Activated T-cell treated with anti-CD3 and anti-CD28 coated beads, Interleukin-2, amount 50 U/mL, for 72 hours (primary cell): ENCODE measurements at places on chromosomes 2 and 18.

DNA sequence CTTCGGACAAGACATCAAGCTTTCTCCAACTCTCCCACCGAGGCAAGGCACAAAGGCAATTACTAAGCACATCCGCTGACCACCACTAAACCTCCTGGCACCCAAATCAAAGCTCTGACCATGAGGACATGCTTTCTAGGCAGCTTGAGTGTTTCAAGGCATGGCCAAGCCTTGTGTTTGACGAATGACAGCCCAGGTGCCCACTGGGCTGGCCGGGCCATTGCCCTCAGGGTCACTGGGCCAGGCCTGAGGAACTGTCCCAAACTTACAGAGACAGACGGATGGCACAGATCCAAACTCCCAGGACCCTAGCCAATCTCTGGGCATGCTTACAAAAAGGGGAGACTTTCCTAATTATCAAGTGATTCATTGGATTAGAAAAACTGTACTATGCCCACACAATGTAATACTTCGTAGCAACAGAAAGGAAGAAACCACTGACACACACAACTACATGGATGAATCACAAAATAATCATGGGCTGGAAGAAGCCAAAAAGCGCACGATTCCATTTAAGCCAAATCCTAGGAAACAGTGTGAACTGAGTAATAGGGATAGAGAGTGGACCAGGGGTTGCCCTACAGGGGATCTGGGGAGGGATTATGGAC lies 20.2 kb downstream of the CRACDL start:
- no peak for DNase-seq

GRCh38 chr2:43186679-43187374 lies 39.6 kb downstream of the ZFP36L2 start:
- no peak for DNase-seq

DNA sequence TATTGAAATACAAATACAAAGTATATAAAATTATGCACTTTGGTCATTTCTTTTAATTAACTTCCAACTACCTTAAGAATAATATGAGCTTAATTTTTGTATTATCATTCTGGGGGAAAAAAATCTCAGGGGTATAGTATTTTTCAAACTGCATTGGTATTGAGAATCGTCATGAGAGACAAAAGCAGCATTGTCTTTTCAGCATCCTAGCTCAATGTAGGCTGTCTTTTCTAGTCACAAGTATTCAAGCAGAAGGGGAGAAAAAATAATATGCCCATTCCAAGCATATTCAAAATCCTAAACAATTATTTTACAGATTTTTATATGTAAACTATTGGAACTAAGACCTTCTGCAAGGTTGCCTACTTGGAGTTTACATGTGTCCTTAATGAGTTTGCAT lies 693.3 kb downstream of the LRP1B start:
- DNase-seq = no peak

GRCh38 chr2:12313445-12314126 lies 403.1 kb upstream of the TRIB2 start:
- DNase-seq = no peak
